GOT3 (cell line): ENCODE measurements at places on chromosomes 11 and 22.
A peak's percentile ranks its signal among the peaks of the same experiment; 100 is the strongest.

DNA sequence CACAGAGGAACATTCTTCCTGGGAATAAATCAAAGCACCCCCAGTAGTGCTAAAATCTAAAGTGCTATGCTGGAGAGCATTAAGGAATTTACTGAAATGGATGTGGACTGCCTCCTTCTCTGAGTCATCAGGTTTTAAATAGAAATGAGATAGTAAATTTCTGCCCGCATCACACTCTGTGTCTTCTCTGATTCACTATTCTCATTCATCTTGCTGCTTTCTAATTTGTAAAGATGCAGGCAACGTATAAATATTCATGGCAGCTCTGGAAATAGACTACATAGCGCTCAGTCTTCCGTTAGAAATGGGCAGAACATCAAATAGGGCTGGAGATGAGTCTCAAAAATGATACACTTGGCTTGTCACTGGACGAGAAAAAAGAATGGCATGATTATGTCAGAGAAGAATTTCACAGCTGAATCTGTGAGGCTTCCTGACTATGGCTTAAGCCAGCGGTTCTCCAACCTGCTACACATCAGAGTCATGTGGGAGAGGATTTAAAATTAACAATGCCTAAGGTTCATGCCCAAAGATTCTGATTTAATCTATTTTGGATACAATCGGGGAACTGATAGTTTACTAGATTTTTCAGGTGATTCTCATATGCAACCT, 178.2 kb downstream of the LRRC4C start:
- DNase-seq: no peak

GRCh38 chr11:87859636-87860035, 315.6 kb downstream of the RAB38 start:
- DNase-seq: no peak

DNA sequence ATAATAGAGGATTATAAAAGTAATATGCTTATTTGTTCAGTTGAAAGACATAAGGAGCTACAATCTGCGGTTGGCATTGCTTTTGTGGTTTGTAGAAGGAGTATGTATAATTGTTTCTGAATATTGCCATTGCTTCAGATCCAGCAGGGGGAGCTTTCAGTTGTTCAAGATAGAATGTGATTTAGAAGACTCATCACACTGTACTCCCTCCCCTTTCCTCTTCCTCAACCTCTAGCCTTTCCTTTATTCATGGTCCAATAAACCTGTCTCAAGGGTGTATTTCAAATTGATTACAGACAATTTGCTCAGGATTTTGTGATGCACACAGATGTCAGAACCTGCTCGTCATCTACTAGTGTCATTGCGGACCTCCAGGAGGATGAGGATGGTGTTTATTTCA, 9.8 kb downstream of the PRMT3 start:
- no peak for DNase-seq

- DNase-seq: no peak
Measured at GRCh38 chr11:109606256-109606655, 184.3 kb downstream of the C11orf87 start.

- no peak for DNase-seq
Measured at GRCh38 chr11:62463121-62463542, 44.3 kb downstream of the SCGB1A1 start.

DNA sequence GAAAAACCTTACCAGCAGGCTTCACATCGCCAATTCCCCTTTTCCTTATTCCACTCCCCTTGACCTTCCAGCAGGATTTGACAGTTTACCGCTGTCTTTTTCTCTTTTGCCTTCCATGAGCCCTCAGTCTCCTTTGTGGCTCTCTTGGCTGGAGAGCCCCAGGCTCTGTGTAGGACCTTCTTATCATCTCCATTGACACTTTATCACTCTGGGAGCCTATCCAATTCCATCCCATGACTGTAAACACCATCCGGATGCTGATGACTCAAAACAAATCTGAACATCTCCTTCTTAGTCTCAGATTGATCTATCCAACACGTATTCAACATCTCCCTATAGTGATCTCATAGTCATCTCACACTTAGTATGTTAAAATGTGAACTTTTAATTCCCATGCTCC, 36.0 kb downstream of the HTR3A start:
- no peak for DNase-seq

- DNase-seq: no peak
Measured at GRCh38 chr22:31646186-31647019, 15.6 kb downstream of the PISD start.

- no peak for DNase-seq
Measured at GRCh38 chr11:96267496-96268032, 75.4 kb downstream of the MAML2 start.

DNA sequence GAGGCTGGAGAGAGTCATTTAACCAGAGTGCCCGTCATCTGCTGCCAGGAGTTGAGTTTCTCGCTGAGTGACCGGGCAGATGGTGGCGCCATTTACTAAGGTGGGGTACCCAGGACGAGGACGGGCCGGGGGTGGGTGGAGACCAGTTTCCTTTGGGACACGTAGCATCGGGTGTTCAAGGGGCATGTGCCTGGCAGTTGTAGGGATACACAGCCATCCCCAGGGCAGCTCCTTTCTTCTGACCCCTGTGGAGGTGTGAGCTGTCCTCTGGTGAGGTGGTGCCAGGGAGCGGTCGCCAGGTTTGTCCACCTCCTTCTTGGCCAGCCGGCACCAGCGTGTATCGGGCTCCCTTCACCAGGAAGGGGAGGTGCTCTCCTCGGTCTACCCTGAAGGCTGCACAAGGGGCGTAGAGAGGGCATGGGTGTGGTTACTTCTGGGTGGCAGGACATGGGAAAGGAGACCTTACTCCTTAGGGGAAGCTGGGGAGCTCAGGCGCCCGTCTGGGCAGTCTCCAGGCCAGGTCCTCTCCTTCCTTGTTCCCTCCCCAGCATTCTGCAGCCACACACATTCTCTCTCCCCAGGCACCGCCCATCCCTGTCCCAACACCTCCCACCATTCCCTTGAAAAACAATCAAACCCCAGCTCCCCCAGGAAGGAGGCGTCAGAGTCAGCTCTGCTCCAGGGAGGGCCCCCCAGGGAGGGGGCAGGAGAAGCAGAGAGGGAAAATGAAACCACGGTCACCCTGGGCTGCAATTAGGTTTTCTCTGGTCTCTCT, 10.3 kb upstream of the MB start:
- DNase-seq: peak; percentile 57
